Dermis lymphatic vessel endothelial cell (primary cell): ENCODE measurements at places on chromosomes 5 and 9. TPM values are rescaled to one million over a fixed set of nuclear protein-coding genes. Genes with fewer than 3 reads are reported as not detected.

PDE6A gene
- total RNA-seq, result 0.11 TPM in 1 of 2 replicates, not detected in the other

NEUROG1 gene
- total RNA-seq, result not detected in 2 replicates

GRIN3A gene
- under 0.01 TPM in 1 of 2 replicates, not detected in the other for total RNA-seq

HMMR gene
- total RNA-seq, result 4.7 and 6.0 TPM in 2 replicates

IRX2 gene
- 0.17 and 0.98 TPM in 2 replicates for total RNA-seq

ENTR1 gene
- total RNA-seq, result 21.9 and 22.3 TPM in 2 replicates

LAMC3 gene
- total RNA-seq, result 0.22 and 1.5 TPM in 2 replicates

ESM1 gene
- total RNA-seq, result 125 and 485 TPM in 2 replicates

PCDHGC4 gene
- 0.65 and 0.95 TPM in 2 replicates for total RNA-seq
